ENCODE measurements at places on chromosomes 2 and 18.

DNA sequence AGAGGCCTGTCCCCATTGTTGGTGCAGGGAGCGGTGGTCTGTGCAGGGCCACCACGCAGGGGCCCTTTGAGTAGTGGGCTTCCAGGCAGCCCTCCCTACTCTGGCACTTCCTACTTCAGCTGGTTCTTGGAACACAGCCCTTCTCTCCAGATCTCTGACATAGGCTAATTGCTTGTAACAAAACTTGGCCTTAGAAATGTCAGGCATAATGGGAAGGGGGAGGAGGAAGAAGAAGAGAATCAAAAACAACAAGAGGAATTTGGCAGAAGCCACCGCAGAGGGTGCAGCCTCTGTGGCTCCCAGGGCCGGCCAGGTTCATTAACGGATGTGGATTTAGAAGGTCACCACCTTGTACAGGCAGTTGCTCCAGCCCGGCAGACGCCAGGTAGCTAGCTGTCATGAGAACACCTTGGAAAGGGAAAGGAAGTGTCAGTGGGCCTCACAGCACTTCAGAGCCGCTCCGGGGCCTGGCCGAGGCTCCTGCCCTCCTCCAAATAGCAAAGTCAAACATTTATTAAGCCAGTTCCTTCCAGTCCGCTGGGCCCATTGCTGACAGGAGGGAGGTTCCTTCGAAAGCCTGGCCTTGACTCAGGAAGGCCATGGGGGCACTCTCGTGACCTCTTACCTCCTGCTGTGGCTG is 7.4 kb downstream of the BOD1L2 start:
- no peak for DNase-seq

- no peak for DNase-seq
Measured at GRCh38 chr18:10852385-10853303, 296.7 kb downstream of the PIEZO2 start.

DNA sequence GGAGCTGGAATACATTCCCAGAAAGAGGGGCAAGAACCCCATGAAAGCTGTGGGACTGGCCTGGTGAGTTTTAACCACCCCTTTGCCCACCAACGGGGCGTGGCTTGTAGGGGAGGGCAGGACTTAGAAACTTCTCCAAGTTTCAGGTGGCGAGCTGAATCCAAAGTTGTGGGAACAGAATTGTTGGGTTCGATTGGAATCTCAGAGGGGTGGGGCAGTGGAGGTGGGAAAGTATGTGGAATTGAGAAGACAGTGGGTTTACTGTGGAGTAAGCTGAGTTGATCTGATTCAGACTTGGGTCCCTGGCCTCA is 1.1 kb downstream of the PNKD start:
- DNase-seq: no peak

DNA sequence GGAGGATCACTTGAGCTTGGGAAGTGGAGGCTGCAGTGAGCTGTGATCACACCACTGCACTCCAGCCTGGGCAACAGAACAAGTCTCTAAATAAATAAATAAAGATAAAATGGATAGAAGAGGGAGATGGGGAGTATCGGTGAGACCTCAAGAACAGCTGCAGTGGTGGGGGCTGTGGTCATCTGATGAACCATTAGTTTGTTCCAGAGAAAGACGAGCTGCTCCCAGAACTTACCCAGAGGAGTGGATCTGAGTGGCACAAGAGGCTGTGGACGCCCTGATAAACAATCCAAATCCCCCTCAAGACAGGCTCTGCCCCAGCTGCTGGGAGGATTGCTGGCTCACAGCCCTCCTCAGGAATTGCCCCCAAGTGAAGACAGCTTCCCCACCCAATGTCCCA is 26.7 kb downstream of the TMEM127 start:
- no peak for DNase-seq

GRCh38 chr2:73614997-73615396 is 27.2 kb downstream of the NAT8 start:
- DNase-seq: no peak

DNA sequence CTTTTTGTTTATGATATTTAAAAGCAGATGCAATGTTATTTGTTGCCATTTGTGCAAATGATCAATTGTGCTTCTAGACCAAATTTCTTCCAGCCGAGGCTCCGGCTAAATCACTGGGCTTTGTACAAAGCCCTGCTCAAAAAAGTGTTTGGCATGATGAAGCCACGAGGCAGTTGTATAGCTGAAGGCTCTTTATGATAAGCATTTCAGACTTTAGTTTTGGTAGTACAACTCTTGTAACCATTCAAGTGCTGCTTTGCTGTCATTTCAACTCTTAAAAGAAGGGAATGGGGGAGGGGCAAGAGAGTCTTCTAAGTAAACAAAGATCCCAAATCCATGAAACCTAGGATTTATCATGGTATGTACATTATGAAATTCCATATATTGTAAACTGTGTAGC is 3.3 kb upstream of the ZNF532 start:
- peak; percentile 34 for DNase-seq

Data from adipocyte (in vitro differentiated cells).